Kidney glomerular epithelial cell (primary cell): ENCODE measurements at places on chromosomes 3 and 15.
A peak's percentile ranks its signal among the peaks of the same experiment; 100 is the strongest.

DNA sequence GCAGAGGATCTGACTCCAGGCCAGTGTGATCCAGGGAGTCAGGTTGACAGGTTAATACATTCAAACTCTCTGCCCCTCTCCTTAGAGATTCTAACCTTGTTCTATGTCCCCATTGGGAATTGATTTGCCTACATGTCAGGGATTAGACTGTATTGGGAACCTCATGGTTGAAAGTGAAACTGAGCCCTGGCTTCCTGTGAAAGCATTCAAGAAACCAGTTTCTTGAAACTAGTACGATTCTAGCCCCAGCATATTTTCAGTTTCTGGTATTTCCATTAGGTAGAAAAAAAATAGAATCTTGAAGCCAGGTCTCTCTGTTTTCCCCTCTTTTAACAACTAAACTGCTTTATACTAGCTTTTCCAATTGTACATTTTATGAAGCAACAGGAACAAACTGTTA, 140.4 kb upstream of the ABI3BP start:
- DNase-seq: no peak

GRCh38 chr3:16596352-16597032, 8.7 kb downstream of the DAZL start:
- DNase-seq: no peak

DNA sequence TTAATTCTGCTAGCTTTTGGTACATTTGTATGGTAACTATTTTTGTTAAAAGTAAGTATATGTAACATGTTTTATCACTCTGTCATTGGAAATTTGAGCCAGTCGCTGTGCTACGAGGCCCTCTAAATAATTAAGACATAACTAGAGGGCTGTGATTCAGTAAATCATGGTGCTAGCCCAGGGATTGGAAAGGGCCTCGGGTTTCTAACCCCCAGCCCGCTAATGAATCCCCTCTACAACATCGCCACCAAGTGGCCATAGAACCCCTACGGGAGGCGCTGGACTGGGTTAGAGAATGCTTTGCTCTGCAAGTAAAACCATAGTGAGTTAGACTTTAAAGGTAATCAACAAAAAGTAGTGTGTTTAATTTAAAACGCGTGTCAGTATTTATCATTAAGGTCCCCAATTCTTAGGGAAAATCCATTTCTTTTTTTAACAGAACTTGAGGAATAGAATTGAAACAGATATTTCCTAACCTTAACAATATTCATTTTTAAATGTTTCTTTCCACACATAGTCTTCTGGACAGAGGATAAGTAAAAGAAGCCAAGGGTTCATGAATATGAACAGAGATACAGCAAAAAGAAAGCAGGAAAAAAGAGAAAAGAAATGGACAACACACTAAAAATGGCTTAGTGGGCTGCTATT, 744.7 kb downstream of the EPHA3 start:
- peak; percentile 5 for DNase-seq

GRCh38 chr15:62287066-62287857, 122.2 kb upstream of the C2CD4B start:
- DNase-seq: no peak

GRCh38 chr15:73052653-73053397, 562 bp downstream of the NEO1 start:
- DNase-seq: peak; percentile 40

GRCh38 chr15:84633311-84634227, 20.5 kb downstream of the WDR73 start:
- peak; percentile 61 for DNase-seq

DNA sequence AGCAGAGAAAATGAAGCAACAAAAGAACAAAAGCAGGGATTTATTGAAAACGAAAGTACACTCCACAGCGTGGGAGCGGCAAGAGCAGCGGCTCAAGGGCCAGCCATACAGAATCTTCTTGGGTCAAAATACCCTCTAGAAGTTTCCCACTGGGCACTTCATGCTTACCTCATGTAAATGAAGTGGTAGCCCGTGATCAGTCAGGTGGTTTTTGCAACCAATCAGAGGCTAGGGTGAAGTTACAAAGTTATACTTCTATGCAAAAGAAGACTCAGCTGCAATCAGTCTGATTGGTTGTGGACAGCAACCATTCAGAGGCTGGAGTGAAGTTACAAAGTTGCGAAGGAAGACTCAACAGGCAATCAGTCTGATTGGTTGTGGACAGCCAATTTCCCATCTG, 37.8 kb upstream of the TRH start:
- DNase-seq: peak; percentile 47

DNA sequence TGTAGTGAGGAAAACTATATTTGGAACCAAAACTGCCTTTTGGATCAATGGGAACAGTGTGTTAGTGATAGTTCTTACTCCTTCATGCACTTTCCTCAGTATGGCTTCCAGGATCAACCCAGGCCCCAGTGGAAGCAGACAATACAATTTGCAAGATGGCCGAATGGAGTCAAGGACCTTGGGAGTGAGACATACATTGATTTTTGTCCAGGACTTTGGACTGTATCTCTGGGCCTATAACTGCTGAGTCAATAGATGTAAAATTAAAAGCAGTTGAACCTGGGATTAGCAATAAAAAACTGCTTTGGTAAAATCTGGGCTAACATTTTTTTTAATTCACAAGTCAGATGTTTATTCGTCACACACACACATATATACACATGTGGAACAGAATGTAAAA, 1.8 kb downstream of the ARRDC4 start:
- no peak for DNase-seq

GRCh38 chr15:100914876-100915275, 4.3 kb upstream of the LRRK1 start:
- DNase-seq: no peak

DNA sequence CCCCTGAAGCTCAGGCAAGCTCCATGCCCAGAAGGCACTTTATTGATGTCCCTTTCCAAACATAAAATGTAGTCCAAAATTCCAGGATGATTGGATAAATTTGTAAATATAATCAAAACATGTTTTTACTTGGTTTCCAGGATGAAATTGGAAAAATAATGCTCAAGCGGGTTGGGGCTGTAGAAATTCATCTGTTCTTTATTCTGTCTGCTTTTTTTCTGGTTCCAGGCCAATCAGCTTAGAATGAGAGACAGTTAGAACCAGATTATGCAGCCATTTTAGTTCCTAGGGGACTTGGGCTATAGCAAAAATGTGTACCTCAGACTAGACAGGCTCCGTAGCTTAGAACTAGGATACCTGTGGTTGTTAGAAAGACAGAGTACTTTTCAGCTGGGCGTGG, 450.8 kb downstream of the MCTP2 start:
- DNase-seq: no peak

- no peak for DNase-seq
Observed at GRCh38 chr3:194110483-194110882, 25.5 kb upstream of the HES1 start.

- no peak for DNase-seq
Observed at GRCh38 chr15:43346305-43346704, 15.9 kb upstream of the LCMT2 start.

DNA sequence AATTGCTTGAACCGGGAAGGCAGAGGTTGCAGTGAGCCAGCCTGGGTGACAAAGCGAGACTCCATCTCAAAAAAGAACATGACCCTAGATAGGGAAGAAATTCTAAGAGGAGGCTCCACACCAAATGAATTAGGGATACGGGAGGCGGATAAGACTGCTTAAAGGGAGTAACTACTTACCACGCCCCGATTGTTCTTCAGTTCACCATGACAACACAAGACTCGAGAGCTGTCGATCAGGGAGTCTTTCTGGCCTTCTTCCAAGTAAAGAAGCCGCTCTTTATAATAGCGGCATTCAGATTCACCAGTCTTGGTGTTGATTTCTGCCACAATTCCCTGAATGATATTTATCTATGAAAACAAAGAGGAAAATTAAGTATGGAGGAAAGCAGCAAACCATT, 53.9 kb upstream of the TASOR start:
- DNase-seq: no peak

DNA sequence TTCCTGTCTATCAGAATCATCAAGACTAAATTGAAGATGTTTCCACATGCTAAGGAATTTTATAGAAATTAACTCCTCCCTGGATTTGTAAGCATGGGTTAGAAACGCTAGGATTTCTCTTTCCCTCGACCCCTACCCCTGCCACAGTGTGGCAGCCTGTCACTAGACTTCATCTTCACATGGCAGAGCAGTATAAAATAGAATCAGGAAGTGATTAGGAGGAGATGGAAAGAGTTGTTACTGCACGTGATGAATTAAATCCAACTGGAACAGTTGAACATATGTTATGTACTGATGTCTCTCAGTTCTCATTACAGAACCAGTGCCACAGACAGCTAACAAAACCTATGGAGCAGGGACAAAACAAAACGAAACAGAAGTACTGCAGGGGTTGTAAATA, 130.0 kb upstream of the BNIP2 start:
- no peak for DNase-seq

- no peak for DNase-seq
Observed at GRCh38 chr3:178676942-178677790, 140.9 kb downstream of the KCNMB2 start.

DNA sequence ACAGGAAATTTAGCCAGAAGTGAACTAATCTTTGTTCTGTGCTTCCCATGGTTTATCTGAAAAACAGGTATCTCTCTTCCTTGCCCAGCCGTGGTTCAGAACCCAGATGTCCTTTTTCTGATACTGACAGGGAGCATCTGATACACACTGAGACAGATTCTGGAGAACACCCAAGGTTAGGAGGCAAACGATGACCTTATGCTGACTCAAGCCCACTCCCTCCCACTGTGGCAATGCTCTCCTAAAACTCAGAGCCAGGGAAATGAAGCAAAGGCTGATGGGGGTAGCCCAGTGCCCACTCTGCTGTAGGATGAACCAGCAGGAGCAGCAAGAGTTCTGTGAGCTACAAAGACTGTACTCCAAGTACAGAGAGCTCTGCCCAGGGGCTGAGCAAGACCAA, 225.1 kb downstream of the NTRK3 start:
- no peak for DNase-seq

DNA sequence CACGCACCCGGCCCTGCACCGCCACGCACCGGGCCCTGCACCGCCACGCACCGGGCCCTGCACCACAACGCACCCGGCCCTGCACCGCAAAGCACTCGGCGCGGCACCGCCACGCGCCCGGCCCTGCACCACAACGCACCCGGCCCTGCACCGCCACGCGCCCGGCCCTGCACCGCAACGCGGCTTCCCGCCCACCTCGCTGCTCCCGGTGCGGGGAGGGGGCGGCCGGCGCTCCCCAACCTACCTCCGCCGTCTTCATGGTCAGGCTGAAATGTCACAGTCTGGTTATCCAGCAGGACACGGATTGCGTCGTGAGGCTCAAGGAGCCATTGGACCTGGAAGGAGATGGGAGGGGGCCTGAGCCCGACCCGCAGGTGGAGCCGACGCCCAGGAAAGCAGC, 41.8 kb downstream of the MUC20 start:
- no peak for DNase-seq

GRCh38 chr3:35658686-35659085, 19.4 kb downstream of the ARPP21 start:
- DNase-seq: no peak

DNA sequence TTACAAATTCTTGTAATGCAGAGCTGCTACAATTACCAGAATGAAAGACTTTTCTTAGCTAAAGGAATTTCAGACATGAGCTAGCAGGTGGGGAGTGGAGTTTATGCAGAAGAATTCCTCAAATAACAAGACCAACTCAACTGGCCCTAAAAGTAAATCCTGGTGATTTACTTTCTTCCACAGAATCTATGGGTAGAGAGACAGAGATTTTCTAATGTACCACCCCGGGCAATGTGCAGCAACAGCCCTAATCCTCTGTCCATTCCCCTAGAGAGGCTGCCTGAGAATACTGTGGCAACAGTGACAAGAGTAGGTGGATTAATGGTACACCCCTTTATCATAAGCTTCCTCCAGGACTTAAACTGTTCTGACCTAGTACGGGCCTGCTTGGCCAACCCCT, 55.2 kb downstream of the AQR start:
- DNase-seq: no peak

- DNase-seq: peak; percentile 61
Observed at GRCh38 chr3:175672119-175672689, 813.1 kb downstream of the NAALADL2 start.

GRCh38 chr15:74430510-74430951, 3.2 kb downstream of the SEMA7A start:
- no peak for DNase-seq

- DNase-seq: peak; percentile 89
Observed at GRCh38 chr15:60673918-60674558, 195.1 kb upstream of the ICE2 start.

DNA sequence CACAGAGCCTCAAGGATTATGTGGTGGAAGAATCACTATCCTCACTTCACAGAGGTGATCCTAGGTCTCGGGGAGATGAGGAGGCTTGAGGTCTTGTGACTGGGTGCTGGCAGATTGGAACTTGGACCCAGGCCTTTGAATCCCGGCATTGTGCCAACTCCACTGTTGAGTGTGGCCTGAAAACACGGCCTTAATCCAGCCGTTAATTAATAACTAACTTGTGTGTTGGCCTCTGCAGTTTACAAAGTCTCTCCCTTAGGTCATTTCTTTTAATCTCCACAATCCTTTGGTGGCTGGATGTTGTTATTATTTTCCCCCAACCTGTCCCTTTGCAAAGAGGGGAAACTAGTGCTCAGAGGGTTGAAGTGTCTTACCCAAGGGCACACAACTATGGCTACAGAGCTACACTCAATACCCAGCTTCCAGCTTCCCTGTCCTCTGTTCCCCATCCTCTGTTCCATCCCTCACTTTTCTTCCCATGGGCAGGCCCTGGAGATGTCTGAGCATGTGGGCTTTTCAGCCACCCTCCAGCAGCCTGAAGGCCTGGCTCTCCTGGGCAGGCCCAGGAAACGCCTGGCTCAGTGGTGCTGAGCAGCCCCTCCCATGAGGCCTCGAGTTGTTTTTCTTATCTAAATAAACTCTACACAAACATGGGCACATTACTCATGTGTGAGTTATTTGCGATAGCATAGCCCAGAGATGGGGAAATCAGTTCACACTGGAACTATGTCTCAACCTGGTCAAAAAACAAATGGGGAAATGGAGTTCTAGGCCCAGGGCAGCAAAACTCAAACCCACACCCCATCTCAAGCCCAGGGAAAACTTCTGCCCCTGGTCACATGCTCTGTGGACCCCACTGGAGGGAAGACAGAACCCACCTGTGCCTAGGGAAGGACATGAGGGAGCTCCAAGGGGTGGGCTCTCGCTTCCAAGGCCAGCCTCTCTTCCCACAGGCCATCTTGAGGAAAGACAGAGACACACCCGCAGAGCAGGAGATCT, 16.8 kb upstream of the SMAD3 start:
- DNase-seq: peak; percentile 95

- DNase-seq: no peak
Observed at GRCh38 chr15:51025454-51025846, 69.3 kb downstream of the TNFAIP8L3 start.

DNA sequence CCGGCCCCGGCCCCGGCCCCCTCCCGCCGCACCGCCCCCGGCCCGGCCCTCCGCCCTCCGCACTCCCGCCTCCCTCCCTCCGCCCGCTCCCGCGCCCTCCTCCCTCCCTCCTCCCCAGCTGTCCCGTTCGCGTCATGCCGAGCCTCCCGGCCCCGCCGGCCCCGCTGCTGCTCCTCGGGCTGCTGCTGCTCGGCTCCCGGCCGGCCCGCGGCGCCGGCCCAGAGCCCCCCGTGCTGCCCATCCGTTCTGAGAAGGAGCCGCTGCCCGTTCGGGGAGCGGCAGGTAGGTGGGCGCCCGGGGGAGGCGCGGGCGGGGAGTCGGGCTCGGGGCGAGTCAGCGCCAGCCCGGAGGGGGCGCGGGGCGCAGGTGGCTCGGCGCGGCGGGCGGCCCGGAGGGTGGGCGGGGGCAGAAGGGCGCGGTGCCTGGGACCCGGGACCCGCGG, 352 bp downstream of the CHRD start:
- DNase-seq: no peak

GRCh38 chr3:194272861-194273742, 78.0 kb downstream of the CPN2 start:
- no peak for DNase-seq
